ENCODE measurements at places on chromosomes 5 and 9.

GRCh38 chr9:3629495-3629894, 103.7 kb upstream of the RFX3 start:
- DNase-seq: no peak

GRCh38 chr5:69043655-69043996, 50.2 kb upstream of the SLC30A5 start:
- DNase-seq: no peak

DNA sequence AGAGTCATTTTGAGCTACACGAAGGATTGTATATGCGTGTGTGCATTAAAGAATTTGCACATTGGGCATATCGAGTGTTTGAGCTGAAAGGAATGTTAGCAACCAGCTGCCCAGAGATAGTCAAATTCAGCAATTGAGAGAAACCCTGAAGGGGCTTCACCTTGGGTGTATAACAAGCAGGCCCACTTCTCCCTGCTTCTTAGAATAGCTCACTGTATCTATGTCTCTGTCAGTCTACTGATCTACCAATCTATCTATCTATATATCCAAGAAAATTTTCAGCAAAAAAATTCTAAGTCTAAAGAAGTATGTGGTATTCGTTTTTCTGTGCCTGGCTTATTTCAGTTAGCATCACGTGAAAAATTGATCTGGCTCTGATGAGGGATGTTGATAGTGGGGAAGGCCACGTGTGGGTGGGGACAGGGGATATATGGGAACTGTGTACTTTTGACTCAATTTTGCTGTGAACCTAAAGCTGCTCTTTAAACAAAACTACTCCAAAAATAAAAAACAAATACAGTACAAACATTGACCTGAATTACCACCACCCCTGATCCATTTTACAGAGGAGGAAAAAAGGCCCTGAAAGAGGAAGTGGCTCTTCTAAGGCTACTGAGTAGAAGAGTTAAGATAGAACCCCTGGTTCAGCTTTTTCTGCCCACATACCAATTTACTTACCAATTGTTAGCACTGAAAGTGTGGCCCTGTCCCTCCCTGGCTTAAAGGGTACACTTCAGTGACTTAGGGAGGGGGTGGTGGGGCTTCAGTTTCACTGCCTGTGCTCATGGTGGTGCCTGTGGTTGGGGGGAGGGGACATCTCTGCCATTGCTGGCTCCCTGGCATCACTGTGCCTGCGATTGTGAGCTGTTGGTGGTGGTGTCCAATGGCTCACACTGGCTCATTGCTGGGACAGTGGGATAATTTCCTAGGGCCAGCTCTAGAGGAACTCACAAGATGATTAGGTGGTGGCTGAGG, 141.8 kb downstream of the DOCK2 start:
- no peak for DNase-seq

DNA sequence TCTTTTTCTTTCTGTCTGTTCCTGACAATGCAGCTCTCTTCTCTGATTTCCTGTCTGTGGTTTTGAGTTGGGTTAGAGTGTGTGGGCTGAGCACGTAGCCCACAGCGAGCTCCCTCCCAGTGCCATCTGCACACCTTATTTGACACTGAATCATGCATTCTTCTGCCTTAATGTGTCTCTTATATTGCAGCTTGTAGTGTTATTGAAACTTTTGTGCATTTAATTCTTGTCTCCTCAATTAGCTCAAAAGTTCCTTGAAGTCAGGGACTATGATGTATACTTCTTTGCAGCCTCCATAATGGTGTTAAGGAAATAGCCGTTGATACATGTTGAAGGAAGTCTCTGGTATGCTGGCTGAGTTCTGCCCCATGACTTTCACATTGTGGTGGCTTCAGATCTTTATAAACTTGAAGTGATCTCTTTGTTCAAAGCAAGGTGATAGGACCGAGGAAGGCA, 576.2 kb upstream of the CLINT1 start:
- DNase-seq: no peak

Measured in stimulated activated CD8-positive, alpha-beta memory T cell treated with anti-CD3 and anti-CD28 coated beads, Interleukin-7, amount 100 ng/mL, for 24 hours (primary cell).